ENCODE measurements at places on chromosomes 2 and 18.

GRCh38 chr2:25270061-25270460 is 71.7 kb downstream of the DNMT3A start:
- DNase-seq = no peak

- DNase-seq = peak; percentile 96
These were observed 46.4 kb upstream of the SPP2 start for GRCh38 chr2:234003972-234004617.

- peak; percentile 27 for DNase-seq
These were observed 18.4 kb upstream of the VIT start for GRCh38 chr2:36677996-36678605.

DNA sequence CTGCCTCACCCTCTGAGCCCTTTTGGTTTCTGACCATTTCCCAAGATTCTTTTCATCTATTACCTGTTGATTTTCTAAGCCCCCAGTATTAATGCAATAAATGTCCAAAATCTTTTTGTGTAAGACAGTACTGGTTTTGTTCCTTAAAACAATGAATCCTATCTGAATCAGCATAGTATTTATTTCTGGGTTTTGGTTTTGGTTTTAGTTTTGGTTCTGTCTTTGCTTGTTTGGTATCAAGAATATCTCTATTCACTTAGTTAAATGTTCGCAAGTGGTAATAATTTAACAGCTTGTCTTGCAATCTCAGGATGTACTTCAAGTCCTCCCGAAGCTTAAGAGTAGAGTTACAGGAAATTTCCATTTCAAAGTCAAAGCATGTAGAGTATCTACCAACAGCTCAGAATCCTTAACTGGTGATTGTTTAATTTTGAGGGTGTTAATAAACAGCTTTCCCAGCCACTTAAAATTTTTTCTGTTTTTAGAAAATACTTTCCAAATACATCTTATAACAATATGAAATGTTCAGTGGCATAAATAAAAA is 67.7 kb upstream of the NEDD4L start:
- DNase-seq = no peak

DNA sequence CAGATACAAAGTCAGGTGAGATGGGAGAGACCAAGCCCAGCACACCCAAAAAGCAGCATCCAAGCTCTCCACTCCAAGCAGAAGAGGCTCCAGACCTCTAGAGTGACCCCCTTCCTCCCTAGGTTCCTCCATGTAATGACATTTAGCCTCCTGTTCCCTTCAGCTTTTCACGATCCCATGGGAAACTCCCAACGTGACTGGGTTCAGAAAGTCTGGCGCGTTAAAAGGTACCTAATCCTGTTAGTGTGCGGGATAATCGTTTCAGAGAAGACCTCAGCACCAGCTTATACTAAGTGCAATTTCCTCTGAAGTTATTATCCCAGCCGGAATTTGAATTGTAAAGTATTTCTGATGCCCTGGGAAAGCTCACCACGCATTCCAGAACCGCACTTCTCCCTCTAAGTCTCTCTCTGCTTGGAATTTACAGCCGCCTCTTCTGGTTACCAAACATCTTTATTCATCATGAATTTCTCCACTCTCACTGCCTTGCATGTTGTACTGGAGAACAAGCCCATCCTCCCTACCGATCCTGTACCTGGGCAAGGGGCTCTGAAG is 46.9 kb downstream of the CCBE1 start:
- peak; percentile 80 for DNase-seq

DNA sequence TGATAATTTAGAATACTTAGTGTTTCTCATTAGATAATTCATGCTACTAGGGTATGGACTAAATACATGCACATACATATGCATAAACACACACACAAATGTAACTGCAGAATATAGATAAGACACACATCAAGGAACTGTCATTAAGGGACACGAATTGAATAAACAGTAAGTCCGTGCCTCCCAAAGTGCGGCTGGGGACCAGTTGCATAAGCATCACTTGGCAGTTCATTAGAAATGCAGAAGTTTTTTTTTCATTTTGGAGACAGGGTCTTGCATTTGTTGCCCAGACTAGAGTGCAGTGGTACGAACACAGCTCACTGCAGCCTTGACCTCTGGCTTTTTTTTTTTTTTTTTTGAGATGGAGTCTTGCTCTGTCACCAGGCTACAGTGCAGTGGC is 130.0 kb upstream of the CCDC195 start:
- DNase-seq = no peak

- DNase-seq = peak; percentile 55
These were observed 7.4 kb downstream of the THNSL2 start for GRCh38 chr2:88177556-88177955.

- no peak for DNase-seq
These were observed 48.8 kb downstream of the SPP2 start for GRCh38 chr2:234099266-234099665.

DNA sequence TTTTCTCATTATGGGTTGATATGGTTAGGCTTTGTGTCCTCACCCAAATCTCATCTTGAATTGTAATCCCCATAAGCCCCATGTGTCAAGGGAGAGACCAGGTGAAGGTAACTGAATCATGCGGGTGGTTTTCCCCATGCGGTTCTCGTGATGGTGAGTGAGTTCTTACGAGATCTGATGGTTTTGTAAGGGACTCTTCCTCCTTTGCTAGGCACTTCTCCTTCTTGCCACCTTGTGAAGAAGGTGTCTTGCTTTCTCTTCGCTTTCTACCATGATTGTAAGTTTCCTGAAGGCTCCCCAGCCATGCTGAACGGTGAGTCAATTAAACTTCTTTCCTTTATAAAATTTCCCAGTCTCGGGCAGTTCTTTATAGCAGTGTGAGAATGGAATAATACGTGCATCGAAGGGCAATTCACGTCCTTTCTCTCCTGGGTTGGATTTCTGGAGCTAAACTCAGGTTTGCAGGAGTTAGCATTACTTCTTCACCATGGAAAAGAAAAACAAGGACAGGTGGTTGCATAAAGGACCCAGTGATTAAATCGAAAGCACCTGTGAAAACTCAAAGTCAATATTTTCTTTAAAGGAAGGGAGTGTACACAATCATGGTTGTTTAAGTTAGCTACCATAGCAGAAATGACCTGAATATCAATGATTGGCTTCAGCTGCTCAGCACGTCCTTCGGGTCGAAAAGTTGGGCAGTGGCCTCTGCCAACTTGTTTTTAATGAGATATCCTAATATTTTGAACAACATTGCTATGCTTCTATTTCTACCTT is 54.1 kb downstream of the CDC42EP3 start:
- DNase-seq = no peak

DNA sequence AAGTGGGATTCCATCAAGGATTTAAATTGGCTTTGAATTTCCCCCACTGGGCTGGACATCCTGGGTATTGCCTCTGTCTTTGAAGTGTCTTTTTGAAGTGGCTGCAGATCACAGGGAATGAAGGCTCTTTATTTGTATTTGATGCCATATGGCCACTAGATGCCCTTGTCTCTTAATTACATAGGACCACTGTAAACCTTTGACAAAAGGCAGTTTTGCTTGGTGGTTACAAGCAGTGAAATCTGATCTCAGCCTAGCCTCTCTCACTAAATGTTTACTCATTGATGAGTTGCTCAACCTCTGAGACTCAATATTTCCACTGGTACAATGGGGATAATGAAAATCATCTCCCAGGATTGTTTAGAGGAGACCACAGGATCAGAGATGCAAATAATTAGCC is 102.2 kb downstream of the INSIG2 start:
- no peak for DNase-seq

- DNase-seq = no peak
These were observed 118.8 kb downstream of the SCN9A start for GRCh38 chr2:166256896-166257295.
